SK-N-DZ (cell line): ENCODE measurements at places on chromosomes 11 and 22.
A peak's percentile ranks its signal among the peaks of the same experiment; 100 is the strongest.

GRCh38 chr11:5596607-5597201 is at the start of gene TRIM6:
TSS of gene TRIM6 (plus strand) at chr11:5596637. CDS start at chr11:5596898, 261 bp downstream.
- no peak for DNase-seq

DNA sequence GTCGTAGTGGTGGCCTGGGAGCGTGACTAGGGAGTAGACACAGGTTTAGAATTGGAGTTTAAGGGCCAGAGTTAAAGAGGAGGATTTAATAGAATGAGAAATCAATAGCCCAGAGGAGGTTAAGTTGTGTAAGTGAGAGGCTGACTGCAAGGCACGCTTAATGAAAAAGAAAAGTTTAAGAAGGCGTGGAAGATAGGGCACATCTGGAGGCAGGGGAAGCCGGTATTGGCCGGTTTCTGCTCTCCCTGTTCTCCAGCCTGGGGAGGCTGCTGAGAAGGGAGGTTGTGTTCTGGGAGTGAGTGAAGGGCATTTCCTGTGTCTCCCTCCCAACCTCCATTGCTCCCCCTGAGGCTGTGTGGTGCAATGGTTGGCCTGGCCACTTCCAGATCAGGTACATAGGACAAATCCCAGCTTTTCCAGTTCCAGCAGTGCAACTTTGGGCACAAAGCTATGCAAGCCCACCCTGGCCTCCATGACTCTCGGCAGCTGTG is 6.3 kb downstream of the GRIK4 start:
- DNase-seq, result no peak

DNA sequence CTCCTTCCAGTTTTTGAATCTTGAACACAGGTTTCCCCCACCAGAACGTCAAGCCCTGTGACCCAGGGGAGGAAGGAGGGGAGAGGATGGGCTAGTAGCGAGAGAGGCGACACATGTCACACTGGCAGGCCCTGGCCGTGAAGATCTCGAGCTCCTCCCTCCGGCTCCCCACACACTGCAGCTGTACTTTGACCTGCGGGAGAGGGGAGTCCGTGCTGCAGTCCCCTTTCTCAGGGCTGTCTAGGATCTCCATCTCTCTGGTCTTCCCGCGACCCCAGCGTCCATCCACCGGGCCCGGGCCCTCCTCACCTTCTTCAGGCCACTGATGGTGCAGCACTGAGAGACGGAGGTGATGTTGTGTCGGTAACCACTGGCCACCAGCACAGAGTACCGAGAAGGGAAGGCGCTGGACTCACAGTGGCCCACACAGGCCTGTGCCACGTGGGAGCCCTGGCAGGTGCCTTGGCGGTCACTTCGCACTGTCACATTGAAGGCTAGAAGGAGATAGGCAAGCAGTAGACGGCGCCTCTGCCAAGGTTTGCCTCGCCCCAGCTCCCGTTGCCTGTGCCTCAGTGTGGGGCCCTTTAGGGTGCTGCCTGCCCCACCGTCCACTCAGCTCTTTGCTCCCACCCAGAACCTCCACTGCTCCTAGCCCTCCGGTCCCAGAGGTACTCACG is 873 bp downstream of the GPHA2 start:
- peak; percentile 52 for DNase-seq

- peak; percentile 85 for DNase-seq
These were observed 643 bp downstream of the TIGD3 start for GRCh38 chr11:65355013-65355775.

DNA sequence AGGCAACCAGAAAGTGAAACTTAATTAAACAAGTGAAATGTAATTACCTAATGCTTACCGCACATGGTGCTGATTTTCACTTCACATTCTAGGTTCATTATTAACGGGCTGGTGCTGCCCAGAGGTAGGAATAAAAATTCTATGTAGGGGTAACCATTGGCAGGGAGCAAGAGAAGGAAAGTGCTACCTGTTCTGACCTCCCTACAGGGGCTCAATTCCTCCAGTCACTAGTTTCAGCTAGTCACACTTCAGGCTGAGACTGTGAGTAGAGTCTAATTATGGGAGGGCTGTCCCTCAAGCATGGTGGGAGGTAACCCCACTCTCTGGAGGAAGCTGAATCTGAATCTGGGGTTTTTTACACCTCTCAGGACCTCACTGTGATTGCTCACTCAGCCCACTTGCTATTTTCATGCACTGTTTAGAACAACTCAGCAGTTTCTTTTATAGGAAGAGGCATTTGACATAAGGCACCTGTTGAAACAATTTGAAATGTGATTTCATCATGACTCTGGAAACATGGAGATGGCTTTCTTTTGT is 75.4 kb downstream of the MAML2 start:
- DNase-seq, result no peak

GRCh38 chr22:45090497-45090910 is 73.2 kb upstream of the NUP50 start:
- DNase-seq, result no peak

DNA sequence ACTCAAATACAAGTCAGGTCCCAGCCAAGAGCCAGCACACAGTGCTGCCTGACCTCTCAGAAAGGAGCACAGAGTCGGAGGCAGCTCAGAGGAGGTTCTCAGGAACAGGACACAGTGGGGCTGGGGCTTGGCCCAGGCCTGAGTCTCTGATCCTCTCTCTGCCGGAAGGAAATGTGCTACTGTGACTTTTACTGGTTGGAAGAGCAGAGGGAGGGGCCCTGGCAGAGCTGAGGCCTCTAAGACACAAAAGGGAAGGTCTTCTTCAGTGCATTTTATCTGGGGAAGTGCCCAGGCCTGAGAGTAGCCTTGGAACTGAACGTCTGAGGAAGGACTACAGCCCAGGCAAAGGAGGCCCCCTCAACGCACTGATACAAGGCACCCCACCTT is 16.2 kb upstream of the CASTOR1 start:
- DNase-seq, result no peak

- DNase-seq, result no peak
These were observed 31.6 kb downstream of the GRIA4 start for GRCh38 chr11:105641433-105641832.

- DNase-seq, result no peak
These were observed 83.3 kb downstream of the GRIA4 start for GRCh38 chr11:105693075-105693759.

DNA sequence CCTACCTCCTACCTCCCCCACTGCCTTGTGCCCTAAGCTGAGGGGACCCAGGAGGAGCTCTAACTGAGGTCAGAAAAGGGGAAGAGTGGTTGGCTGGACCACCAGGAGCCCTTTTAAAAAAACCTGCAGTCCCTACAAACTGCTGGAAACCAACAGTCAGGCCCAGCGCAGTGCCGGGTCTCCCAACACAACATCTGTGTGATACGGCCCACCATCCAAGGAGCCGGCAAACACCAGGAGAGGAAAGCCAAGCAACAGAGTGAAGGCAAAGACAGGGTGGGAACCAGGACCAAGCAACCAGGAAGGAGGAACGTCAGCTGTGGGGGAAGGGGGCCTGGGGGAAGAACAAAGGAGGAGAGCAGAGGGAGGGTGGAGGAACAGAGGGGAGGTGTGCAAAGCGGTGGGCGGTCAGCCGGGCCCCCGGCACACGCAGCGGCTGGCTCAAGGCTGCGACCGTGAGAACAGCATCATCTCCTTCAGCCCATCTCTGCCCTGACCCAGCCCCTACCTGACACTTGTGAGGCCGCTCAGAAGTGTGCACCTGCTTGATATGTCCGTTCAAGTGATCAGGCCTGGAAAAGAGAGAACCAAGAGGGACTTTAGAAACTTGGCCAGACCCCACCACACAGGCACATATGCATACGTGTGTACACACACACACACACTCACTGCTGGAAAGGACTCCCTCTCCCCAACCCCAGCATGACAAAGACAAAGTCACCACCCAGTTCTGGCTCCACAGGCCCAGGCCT is 3.6 kb downstream of the PATZ1 start:
- DNase-seq, result no peak

- no peak for DNase-seq
These were observed 307.0 kb downstream of the AASDHPPT start for GRCh38 chr11:106384429-106384828.

GRCh38 chr11:3155216-3155615 is 9.9 kb downstream of the OSBPL5 start:
- DNase-seq, result no peak

DNA sequence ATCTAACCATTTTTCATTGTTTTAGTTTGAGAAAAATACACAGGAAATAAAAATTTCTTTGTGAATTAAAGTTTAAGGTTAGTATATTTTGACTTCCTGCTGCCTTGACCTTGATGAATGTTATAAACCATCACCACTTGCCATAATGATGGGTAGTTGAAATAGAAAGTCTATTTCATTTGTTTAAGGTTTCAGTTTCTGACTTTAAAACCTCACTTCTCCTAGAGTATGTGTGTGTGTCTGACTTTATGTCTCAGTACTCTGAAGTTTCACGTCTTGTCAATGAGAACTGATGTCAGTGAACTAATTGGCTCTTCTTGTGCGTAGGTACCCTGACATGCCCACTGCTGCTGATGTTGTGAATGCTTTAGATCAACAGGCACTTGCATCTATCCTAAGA is 188.2 kb downstream of the METTL15 start:
- DNase-seq, result no peak

- DNase-seq, result peak; percentile 58
These were observed 12.2 kb downstream of the USP2 start for GRCh38 chr11:119369132-119369925.

DNA sequence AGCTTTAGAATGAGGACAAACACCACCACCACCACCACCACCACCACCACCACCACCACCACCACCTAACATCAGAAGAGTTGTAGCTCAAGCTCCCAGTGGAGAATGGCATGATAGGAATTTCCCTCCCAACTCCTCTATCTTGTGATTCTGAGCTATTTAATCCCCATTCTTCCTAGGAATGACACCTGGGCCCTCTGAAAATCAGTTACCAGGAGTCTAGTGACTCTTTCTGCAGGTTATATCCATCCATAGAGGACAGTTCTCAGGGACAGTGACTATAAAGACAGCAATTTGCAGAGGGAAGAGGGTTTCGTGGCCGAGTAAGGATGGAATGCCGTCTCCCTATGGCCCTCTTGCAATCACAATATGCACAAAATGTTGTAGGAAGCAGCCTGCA is 27.8 kb downstream of the MYH9 start:
- DNase-seq, result no peak

DNA sequence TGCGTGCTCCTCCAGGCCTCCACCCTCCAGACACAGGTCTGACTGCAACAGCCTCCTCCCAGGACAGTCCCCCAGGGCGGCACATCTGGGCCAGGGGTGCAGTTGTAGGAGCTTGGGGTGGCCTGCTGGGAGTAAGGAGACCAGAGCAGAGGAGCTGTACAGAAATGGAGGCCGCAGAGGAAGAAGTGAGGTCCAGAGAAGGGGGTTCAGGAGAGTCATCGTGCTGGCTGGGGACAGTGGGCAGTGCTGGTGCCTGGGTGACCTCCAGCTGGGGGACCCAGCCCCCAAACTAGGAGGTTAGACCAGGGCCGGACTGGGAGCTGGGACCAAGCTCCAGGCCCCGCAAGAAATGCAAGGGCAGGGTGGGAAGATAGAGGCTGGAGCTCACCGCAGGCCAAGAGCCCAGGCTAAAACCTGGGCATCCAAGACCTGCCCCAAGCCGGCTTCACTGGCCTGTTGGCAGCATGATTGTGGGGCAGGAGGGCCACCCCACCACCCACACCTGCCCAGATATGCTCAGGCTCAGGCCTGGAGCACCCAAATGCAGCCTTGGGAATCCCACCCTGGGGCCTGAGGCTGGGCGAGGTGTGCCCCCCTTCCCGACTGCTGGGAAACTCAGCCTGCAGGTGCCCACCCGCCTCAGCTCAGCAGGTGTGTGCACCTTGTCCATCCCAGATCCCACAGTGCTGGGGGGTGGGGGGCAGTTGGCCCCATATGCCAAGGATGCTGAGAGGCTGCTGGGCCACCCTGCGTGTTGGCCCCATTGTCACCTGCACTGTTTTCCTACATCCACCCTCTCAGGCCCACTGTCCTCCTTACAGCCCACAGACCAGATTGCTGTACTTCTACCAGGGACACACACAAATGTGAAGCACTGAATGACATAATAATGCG is 96.9 kb downstream of the MORC2 start:
- no peak for DNase-seq

- DNase-seq, result no peak
These were observed 5.6 kb upstream of the SYT8 start for GRCh38 chr11:1829039-1829820.

DNA sequence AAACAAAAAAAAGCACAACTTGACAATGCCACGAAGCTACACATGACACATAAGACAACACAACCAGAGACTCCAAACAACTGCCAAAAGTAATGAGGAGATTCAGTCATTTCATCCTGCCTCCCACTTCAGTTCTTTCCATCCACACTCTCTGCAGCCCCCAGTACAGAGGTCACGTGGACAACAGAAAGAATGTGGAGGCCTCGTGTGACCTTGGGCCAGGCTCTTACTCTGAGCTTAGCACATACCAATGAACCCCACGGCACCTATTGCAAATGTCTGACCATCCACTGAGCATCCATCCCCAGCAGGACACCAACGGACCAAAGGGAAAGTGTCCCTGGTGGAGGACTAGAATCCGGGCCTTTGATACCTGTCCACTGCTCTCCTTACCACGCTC is 12.5 kb downstream of the CBX7 start:
- DNase-seq, result no peak

DNA sequence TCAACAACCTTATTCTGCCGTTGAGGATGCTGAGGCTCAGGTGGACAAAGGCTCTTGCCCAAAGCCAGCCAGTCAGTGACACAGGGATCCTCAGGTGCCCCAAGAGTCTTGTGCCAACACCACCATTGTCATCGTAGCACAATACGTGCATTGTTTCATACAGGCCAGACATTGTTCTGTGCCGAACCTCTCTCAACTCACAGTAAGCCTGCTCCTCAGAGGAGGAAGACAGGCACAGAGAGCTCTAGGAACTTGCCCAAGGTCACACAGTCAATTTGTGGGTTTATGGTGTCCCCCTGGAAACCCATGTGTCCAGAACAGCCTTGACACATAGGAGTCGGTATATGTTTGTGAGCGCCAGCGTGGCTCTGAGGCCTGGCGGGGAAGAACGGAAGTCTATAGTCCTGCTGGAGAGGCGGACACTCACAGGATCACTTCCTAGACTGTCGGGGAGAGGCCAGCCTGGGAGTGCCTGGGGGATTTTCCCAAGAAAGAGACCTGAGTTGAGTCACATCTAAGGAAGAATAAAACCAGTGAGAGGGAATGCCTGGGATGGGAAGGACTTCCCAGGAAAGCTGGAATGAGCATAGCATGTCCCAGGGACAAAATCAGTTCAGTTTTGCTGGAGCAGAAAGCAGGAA is 20.2 kb downstream of the LIF start:
- no peak for DNase-seq

- peak; percentile 92 for DNase-seq
These were observed at the start of gene TFIP11 for GRCh38 chr22:26512149-26512793. TSS of gene TFIP11 (minus strand) at chr22:26512473. CDS start at chr22:26510272, 2,201 bp downstream.

- DNase-seq, result no peak
These were observed 43.2 kb downstream of the USP47 start for GRCh38 chr11:11884774-11885481.

GRCh38 chr22:49155039-49155769 is 672.5 kb downstream of the BRD1 start:
- no peak for DNase-seq
